ENCODE measurements at places on chromosomes 4 and X.

- DNase-seq: no peak
Observed at GRCh38 chr4:167443841-167444240, 209.5 kb upstream of the SPOCK3 start.

GRCh38 chr4:134533068-134533467 is 331.5 kb upstream of the PABPC4L start:
- DNase-seq: no peak

- no peak for DNase-seq
Observed at GRCh38 chrX:63708801-63709200, 76.2 kb downstream of the ARHGEF9 start.

GRCh38 chrX:5965406-5965805 is 263.3 kb downstream of the NLGN4X start:
- no peak for DNase-seq

- DNase-seq: no peak
Observed at GRCh38 chr4:54882616-54883015, 224.9 kb downstream of the KIT start.

- DNase-seq: no peak
Observed at GRCh38 chrX:40947276-40947675, 138.0 kb upstream of the USP9X start.

- no peak for DNase-seq
Observed at GRCh38 chr4:164725066-164725465, 28.9 kb upstream of the SMIM31 start.

- DNase-seq: no peak
Observed at GRCh38 chr4:118865091-118865708, 23.5 kb upstream of the SYNPO2 start.

DNA sequence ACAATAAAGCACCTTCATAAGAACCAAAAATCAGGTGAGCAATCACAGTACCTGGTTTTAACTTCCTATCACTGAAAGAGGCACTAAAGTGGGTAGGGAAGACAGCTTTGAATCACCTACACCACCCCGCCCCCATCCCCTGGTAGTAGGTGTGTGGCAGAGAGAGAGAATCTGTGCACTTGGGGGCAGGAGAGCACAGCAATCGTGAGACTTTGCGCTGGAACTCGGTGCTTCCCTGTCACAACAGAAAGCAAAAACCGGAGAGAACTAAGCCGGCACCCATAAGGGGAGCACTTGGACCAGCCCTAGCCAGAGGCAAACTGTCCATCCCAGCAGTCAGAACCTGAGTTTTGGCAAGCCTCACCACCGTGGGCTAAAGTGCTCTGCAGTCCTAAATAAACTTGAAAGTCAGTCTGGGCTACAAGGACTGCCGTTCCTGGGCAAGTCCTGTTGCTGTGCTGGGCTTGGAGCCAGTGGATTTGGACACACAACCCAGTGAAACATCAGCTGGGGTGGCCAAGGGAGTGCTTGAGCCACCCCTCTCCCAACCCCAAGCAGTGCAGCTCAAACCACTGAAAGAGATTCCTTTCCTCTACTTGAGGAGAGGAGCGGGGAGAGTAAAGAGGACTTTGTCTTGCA is 32.1 kb downstream of the NDUFB11 start:
- DNase-seq: no peak

GRCh38 chr4:159600061-159600460 is 497.2 kb downstream of the RAPGEF2 start:
- no peak for DNase-seq

DNA sequence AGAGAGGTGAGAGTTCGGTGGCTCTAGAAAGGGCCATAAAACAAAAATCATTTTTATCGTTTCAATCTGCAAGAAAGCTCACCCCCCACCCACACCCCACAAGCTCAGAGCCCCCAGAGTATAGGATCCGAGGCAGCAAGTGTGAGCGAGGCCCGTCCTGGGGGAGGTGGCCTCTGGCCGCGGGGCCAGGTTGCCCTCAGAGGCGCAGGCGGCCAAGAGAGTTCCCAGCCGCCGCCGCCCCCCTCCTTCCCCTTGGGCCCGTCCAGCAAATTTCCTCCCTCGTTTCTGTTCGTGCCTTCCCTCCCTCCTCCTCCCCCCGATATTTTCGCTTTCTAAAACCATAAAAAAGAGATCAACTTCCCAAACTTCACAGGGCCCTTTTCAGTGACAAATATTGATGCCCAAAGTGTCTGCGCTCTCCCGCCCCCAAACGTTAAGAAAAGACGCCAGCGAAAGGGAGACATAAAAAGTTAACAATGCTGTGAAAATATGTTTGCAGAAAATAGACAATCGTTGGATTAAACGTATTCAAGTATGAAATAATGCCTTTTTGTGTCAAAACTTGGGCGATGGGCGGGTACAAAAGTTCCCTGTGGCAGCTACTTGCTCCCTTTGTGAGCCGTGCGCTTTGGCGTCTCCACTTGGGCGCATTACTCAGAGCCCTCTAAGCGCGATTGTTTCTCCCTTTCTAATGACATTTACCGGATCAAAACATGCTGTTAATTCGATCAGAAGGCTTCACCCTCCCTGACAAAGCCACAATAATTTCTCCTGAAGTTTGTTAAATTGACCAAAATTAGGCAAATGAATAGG is 1.1 kb upstream of the HELT start:
- no peak for DNase-seq

DNA sequence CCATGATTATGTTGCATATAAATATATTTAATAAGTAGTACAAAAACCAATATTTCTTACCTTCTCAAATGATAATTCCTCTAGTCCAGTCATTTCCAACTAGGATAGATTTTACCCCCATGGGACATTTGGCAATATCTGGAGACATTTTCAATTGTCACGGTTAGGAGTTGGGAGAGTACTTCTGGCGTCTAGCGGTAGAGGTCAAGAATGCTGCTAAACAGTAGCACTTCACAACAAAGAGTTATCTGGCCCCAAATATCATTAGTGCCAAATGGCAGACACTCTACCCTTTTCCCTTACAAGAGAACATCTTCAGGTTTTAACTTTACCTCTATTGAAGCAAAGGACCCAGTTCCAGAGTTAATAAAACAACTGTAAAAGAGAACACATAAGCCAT is 168.1 kb downstream of the FAT4 start:
- DNase-seq: no peak

- no peak for DNase-seq
Observed at GRCh38 chrX:27968352-27968751, 12.9 kb downstream of the DCAF8L1 start.

GRCh38 chr4:16498978-16499377 is 272.7 kb upstream of the TAPT1 start:
- DNase-seq: no peak

DNA sequence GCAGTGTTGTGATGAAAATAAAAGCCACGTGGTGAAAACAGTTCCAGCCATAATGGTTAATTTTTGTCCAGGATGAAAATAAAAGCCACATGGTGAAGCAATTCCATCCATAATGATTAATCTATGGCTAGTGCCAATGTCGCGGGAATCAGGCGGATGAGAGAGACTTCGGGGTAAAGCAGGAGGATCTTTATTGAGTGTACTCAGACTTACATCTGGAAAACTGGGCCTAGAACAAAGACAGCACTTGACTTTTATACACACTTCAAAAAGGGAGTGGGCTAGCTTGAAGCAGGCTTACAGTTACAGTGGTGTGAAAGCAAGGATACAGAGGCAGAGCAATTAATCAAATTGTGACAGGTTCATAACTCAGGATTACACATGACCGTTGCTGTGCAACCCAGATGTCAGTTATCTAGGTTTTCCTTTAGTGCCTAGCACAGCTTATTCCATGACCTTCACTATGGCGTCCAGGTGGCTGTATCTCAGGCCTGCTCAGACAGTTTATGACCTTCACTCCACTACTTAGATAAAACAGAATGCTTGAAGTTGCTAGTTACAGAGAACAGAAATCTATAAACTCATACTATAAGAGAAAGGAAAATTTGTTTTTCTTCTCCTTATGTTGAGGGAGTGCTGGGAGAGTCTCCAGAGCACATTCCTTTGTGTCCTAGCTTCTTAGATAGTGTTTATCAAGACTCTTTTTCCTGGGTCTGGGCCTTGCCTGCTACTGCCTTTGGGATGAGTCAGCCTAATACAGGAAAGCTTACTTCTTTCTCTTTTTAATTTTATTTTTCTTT is 5.9 kb upstream of the PLA2G12A start:
- no peak for DNase-seq

GRCh38 chrX:115017455-115017854 is at the start of gene IL13RA2:
Gene IL13RA2 (minus strand): TSS chrX:115017616. CDS start chrX:115017269, 347 bp downstream.
- DNase-seq: no peak

DNA sequence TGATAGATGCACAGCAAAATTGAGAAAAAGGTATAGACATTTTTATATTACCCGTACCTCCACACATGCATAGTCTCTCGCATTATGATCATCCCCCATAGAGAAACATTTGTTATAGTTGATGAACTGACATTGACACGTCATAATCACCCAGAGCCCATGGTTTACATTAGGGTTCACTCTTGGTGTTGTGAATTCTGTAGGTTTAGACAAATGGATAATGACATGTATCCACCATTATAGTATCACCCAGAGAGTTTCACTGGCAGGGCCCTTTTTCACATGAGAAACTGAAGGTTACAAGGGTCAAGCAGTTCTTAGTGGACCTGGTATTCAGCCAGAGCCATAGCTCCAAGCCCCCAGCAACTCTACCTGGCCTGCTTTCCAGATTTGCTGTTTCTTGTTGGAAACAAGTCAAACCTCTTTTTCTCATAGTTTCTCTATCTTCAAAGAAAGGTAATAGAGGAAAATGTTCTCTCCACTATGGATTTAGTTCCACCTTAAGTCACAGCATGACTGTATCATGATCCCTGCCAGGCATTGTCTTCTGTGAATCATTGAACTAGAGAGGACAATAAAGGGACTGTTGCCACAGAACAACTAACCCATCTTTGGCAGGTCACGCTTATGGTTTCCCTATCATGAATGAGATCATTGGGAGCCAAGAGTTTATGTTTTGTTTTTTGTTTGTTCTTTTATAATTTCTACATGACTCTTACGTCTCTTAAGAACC is 64.0 kb downstream of the HHIP start:
- DNase-seq: no peak
